Foreskin fibroblast (primary cell): ENCODE measurements at places on chromosomes 12 and 14.
A peak's percentile ranks its signal among the peaks of the same experiment; 100 is the strongest.

DNA sequence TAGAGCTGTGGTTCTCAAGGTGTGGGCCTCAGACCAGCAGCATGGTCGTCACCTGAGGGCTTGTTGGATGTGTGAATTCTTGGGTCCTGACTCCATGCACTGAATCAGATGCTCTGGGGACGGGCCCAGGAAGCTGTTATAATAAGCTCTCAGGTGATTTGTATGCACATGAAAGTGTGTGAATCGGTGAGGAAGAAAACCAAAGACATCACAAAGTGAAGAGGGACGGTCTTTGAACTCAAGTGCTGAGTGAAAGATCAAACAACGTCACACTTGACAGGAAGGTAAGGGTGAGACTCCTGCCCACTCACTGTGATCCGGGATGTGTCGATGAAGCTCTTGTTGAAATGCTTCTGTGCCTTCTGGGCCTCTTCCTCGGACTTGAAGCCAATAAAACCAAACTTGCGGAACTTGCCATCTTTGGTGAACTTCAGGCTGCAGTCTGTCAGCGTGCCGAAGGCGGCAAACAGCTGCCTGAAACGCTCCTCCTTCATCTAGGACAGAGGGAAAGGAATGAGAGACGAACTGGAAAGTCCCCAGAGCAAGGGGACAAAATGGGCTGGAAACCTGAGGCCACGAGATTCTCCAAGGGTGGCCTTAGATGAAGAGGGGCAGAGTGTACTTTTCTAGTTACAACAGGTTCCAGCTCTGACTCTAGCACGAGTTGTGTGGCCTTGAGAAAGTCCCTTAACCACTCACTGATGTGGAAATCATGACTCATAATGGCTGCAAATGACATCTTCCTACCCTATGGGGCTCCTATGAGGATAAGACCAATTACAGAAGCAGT lies 4.0 kb downstream of the RBM19 start:
- peak; percentile 75 for DNase-seq

- no peak for DNase-seq
Measured at GRCh38 chr12:130945786-130946492, 7.8 kb upstream of the ADGRD1 start.

- no peak for DNase-seq
Measured at GRCh38 chr14:93493054-93493453, 62.3 kb downstream of the UNC79 start.

- no peak for DNase-seq
Measured at GRCh38 chr14:50026396-50026795, 90.0 kb downstream of the VCPKMT start.

DNA sequence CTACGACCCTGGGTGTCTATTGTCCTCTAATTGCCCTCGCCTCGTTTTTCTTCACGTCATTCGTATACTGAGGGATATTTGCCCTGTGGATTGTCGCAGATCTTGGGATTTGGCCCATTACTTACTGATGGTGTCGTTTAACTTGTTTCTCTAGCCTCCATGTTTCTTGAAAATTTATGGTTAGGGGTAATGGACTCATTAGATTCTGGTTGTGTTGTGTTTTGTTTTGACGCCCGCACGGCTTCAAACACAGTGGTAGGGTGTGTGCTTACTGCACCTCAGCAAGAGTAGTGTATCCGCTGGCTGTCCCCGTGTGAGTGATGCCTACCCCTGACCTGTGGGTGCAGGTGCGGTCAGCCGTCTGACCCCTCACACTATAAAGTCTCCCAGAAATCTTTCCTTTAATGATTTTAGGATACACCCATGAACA lies 874 bp upstream of the RNU6-8 start:
- no peak for DNase-seq

GRCh38 chr14:91897106-91897701 lies 29.9 kb upstream of the TC2N start:
- DNase-seq = peak; percentile 87

GRCh38 chr14:41749429-41749828 lies 142.8 kb downstream of the LRFN5 start:
- DNase-seq = peak; percentile 19

GRCh38 chr14:54683882-54684794 lies 117.2 kb downstream of the SAMD4A start:
- peak; percentile 82 for DNase-seq

DNA sequence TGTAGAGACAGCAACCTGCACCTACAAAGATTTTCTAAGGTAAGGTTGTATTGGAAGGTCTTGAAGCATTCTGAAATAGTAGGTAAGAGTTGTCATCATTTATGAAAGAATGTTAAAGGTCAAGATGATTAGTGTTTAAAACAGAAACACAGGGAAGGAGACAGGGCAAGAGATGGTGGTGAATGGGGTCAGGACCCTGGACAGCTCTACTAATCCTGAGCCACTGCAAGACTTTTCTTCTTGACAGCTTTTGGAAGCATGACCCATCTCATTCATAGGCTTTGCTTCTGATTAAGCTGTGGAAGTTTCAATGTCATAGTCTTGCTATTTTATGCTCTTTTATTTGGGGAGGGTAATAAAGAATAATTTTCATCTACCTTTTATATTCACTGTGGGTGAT lies 75.5 kb upstream of the CAND1 start:
- DNase-seq = peak; percentile 1

DNA sequence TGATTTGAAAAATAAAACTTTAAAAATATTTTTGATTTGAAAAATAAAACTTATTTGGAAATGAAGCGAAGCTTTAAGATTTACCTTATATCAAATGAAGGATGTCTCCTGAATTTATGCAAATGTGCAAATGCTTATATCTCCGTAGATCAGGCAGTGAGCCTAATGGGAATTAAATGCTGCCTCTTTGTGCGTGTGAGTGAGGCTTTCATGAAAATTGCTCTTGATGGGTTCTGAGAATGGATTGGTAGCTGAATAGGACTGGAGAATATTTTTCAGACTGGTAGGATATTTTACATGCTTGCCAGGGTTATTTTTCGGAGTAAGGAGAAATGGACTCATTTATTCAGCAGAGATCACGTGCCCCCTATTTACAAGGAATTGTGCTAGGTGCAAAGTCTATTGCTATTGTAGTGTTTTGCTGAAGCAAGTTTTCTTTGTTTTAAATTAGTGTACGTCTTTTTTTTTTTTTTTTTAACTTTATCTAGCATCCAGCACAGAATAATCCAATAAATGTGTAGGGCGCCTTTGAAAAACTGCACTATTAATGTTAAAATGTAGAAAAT lies 2.4 kb downstream of the VRK1 start:
- DNase-seq = no peak

- no peak for DNase-seq
Measured at GRCh38 chr14:102052522-102052921, 34.3 kb downstream of the HSP90AA1 start.

- no peak for DNase-seq
Measured at GRCh38 chr12:110575326-110575725, 7.8 kb downstream of the PPTC7 start.

- DNase-seq = no peak
Measured at GRCh38 chr14:94306047-94306978, 13.2 kb upstream of the SERPINA10 start.

GRCh38 chr12:48489012-48489411 lies 6.7 kb downstream of the C12orf54 start:
- no peak for DNase-seq

GRCh38 chr14:77139540-77140358 lies 1.8 kb downstream of the ZDHHC22 start:
- peak; percentile 44 for DNase-seq

GRCh38 chr12:88471331-88472045 lies 108.8 kb downstream of the KITLG start:
- peak; percentile 64 for DNase-seq

- DNase-seq = no peak
Measured at GRCh38 chr12:38890102-38890855, 15.1 kb downstream of the CPNE8 start.

GRCh38 chr14:81289516-81289915 lies 68.8 kb upstream of the GTF2A1 start:
- DNase-seq = no peak

GRCh38 chr14:64092940-64093339 lies 201.2 kb downstream of the ESR2 start:
- no peak for DNase-seq

GRCh38 chr14:105280525-105280924 lies 20.3 kb downstream of the BRF1 start:
- DNase-seq = no peak

- no peak for DNase-seq
Measured at GRCh38 chr14:27370775-27371174, 772.9 kb upstream of the NOVA1 start.

DNA sequence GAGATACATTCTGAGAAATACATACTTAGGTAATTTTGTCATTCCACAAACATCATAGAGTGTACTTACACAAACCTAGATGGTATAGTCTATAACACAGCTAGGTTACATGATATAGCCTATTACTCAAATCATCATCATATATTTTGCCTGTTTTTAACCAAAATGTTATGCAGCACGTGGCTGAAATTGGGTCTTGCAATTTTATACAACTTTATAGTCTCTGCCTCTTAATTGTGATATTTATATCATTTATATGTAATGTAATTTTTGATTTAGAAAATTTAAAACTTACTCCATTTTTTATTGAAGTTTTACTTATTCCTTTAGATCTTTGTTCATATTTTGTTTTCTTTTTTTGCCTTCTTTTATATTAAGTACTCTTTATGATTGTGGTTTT lies 350.7 kb upstream of the DCN start:
- DNase-seq = no peak

DNA sequence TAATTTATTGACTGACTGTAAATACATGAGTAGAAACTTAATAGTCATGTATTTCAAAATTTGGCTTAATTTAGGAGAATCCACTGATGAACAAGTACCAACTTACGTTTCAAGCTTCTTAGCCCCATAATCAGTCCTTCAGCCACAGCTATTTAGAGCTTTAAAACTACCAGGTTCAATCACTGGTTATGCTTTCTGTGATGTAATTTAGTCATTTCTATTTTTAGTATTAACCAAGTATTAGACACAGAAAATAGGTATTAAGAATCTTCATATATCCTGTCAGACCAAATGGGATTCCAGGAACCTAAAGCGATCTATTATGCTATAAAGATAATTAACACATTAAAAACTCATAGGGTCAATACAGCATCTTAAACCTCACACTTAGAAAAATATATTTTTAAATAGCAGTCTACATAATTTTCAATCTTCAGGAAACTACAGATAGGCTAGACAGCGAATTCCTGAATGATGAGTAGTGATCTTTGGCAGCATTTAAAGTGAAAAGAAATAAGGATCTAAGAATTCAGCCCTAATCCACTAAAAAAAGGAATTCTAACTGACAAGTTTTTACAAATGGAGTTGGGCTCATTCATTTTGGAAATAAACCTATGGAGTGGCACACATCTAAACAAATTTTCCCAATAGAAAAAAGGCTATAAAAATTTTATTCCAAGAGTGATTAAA lies 51.5 kb downstream of the ZC3H14 start:
- peak; percentile 69 for DNase-seq

- DNase-seq = no peak
Measured at GRCh38 chr14:48331421-48331820, 656.0 kb upstream of the MDGA2 start.

DNA sequence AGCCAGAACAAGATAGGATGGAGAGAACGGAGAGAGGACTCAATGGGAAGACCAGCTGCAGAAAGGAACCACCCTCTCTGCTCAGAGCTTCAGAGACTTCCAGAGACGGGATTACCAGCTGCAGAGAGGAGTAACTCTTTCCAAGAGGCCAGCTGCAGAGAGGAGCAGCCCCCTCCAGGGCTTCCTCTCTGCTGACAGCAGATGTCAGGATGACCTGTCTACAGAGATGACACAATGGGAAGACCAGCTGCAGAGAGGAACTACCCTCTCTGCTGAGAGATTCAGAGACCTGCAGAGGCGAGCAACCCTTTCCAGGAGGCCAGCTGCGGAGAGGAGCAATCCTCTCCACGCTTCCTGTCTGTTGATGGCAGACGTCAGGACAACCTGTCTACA lies 61.8 kb downstream of the KLRG1 start:
- no peak for DNase-seq

DNA sequence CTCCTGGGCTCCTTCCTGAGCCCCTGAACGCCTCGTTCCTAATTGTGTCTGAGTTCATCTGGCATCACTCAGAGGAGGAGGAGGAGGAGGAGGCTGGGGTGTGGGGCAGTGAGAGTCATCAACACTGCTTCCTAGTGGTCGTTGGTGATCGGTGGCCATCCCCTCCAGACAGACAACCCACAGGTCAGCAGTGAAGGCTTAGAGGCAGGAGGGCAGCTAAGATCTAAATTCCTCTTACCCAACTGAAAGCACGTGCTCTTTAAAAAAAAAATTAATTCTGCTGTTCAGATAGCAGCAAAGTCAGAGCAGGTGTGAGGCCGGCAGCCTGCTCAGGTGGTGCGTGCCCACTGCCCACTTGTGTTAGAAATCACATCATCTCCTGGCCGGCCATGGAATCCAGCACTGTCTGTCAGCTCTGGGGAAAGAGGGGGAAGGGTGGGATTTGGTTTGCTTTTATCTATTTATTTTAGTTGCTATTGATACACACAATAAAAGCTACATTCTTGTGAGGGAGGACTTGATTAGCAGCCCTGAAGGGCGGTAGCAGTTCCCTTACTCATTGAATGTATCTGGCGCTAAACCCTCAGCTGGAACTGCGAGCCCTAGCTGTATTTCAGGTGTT lies 46.6 kb downstream of the PPP2R5C start:
- peak; percentile 55 for DNase-seq

DNA sequence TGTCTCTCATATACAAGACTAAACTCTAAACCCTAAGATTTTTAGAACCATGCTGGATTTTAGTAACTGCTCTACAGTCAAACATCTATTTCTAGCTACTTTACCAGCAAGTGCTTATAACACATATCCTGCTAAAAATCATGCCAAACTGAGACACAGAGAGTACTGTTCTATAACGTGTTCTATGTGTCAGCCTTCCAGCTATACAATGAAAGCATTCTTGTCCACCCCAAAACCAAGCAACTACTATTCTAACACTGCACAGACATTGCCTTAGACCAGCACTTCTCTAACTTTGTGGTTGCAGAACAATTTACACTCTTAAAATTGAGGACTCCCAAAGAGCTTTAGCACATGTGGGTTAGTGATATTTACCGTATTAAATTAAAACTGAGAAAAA lies 85.7 kb downstream of the SPPL3 start:
- no peak for DNase-seq

- no peak for DNase-seq
Measured at GRCh38 chr12:15188127-15188526, 33.1 kb downstream of the RERG start.

GRCh38 chr14:34024768-34025144 lies 73.9 kb upstream of the EGLN3 start:
- no peak for DNase-seq

- DNase-seq = no peak
Measured at GRCh38 chr12:112266473-112266872, 115.8 kb downstream of the HECTD4 start.

GRCh38 chr12:122420471-122421162 lies 1.9 kb downstream of the CLIP1 start:
- no peak for DNase-seq

DNA sequence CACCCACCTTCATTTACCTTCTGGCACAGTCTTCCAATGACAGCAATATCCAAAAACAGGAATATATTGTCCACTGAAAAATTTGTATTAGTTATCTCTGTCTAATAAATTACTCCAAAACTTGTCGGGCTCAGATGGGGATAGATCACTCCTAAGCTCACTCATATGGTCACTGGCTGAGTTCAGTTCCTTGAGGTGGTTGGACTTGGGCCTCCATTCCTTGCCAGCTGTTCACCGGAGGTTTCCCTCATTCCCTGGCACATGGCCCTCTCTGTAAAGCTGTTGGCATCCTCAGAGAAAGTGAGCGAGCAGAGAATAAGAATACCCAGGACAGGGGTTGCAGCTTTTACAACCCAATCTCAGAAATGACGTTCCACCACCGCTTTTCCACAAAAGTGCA lies 81.5 kb downstream of the TMTC1 start:
- no peak for DNase-seq

GRCh38 chr14:21385188-21385904 lies 1.5 kb upstream of the SUPT16H start:
- DNase-seq = peak; percentile 7

GRCh38 chr14:91545946-91546716 lies 36.0 kb upstream of the PPP4R3A start:
- no peak for DNase-seq
